ENCODE measurements at places on chromosomes 4 and X.

DNA sequence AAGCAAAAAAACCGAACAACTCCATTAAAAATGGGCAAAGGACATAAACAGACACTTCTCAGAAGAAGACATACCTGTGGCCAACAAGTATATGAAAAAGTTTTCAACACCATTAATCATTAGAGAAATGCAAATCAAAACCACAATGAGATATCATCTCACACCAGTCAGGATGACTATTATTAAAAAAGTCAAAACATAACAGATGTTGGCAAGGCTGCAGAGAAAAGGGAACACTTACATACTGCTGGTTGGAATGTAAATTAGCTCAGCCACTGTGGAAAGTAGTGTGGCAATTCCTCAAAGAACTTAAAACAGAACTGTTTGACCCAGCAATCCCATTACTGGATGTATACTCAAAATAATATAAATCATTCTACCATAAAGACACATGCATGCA, 436.3 kb downstream of the KLHL13 start:
- no peak for DNase-seq

GRCh38 chrX:10631416-10632145, 11.2 kb upstream of the MID1 start:
- DNase-seq, result no peak

DNA sequence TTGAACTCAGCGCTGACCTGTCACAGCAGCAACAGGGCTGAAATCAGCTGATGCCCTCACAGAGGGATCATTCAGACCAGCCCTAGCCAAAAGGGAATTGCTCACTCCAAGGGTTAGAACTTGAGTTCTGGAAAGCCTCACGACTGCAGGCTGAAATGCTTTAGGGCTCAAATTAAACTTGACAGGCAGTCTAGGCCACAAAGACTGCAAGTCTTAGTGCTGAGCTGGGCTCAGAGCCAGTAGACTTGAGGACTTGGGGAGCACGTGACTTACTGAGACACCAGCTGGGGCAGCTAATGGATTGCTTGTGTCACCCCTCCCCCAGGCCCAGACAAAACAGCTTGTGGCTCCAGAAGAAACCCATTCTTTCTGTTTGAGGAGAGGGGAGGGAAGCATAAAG, 119.0 kb upstream of the SLC6A14 start:
- peak; percentile 1 for DNase-seq

GRCh38 chrX:93538575-93538974, 134.8 kb downstream of the NAP1L3 start:
- no peak for DNase-seq

GRCh38 chr4:153113061-153113837, 91.0 kb upstream of the TRIM2 start:
- DNase-seq, result no peak

DNA sequence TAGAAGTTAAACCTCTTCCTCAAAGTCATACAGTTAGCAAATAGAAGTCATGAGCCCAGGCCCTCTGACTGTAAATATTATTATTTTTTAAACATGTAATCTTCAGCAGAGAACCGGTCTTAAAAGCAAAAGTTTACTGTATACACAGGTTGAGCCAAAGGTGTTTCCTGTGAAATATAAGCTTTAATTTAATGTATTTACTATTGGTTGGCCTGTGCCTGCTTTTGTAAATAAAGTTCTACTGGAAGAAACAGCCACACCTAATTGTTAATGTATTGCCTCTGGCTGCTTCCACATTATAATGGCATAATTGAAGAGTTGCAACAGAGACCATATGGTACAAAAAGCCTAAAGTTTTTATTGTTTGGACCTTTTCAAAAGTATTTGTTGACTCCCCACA, 61.0 kb upstream of the PRDM8 start:
- DNase-seq, result no peak

- no peak for DNase-seq
Measured at GRCh38 chrX:12868747-12869146, 1.9 kb downstream of the TLR7 start.

GRCh38 chr4:3241898-3242524, 6.9 kb upstream of the MSANTD1 start:
- DNase-seq, result no peak

DNA sequence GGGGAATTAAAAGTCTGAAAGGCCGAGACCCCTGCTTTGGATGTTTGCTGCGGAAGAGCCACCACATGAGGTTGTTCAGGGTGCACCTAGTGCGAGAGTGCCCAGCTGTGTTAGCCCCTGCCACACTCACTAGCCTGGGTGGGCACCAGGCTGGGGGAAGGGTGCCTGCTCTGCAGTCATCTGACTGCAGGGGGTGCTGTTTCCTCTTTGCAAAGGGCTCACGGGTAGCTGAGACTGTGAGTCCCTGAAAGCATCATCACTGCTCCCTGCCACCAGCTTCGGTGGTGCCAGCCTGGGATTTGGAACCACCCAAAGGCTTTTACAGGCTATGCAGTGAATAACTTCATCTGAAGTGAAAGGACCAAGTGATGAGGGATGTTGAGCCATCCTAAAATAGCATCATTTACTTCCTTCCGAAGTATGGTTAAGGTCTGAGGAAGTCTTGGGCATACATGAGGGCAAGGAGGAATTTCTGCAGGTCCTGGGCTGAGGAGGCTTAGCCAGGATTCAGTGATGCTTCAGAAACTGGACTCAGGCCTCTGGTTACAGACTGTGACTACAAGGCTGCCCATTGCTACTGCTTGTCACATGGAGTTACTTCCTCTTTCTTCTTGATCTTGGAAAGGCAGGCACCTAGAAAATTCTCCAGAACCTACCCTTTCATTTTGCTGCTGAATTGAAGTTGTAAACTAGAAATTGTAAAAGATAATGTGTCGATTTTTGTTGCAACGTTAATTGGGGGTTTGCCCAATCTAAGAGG, 293.2 kb upstream of the PRPS2 start:
- DNase-seq, result no peak

GRCh38 chr4:79381161-79381560, 26.9 kb downstream of the GK2 start:
- no peak for DNase-seq

- no peak for DNase-seq
Measured at GRCh38 chrX:101362757-101363156, 14.2 kb upstream of the TIMM8A start.

DNA sequence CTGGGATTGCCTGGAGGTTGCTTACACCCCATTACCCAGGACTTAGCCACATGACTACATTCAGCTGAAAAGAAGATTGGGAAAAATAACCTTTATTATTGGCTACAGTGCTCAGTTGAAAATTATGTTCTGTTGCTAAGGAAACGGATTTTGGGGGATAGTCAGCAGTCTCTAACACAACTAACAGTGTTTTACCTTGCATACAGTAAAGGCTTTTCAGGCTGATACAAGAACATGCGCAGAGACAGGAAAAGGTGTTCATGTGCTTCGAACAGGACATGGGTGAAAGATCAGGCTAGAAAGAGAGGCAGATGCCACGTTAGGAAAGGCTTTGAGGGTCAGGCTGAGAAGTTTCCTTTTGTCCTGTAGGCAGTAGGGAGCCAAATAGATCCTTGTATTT, 14.8 kb upstream of the RHOH start:
- no peak for DNase-seq

DNA sequence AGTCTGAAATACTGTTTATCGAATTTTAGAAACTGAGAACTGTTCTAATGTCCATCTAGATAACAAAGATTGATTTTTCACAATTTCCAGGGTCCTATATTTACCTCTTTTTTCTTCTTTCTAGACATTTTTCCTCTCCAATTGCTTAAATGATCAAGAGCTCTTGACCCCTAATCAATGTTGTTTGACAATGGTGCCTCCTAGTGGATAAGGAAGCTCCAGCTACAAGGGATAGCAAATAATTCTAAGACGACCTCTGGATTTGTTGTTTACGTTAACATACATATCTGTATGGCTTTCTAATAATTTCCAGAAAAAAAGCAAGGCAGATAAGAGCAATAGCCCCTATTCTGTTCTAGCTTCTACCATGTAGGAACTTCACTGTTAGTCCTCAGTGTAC, 35.8 kb downstream of the GPR82 start:
- no peak for DNase-seq

DNA sequence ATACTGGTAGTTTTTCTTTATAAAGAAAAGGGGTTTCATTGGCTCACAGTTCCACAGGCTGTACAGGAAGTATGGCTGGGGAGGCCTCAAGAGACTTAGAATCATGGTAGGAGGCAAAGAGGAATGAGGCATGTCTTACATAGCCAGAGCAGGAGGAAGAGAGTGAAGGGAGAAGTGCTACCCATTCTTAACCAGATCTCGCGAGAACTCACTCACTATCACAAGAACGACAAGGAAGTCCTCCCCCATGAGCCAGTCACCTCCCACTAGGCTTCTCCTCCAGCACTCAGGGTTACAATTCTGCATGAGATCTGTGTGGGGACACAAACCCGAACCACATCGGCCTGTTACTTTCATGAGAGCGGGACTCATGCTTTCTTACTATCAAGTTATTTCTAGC, 240.5 kb downstream of the TENM3 start:
- no peak for DNase-seq

DNA sequence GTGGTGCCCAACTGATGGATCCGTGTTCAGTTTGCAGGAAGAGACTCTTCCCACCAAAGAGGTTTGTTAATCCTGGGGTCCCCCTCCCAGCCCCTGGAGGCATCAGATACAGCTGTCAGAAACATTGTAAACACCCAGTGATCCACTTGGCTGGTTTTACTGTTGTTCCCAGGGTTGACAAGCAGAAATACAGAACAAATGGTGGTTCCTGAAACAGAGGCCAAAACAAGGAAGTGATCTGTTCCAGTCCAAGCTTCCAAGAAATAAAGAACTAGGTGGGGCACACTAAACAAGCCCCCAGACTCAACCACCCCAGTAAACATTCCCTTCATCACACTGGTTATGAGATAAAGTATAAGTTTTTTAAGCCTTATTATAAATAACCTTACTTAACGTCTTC, 1.4 kb downstream of the TMLHE start:
- DNase-seq, result no peak

- no peak for DNase-seq
Measured at GRCh38 chr4:153034681-153035080, 98.6 kb downstream of the FHDC1 start.

DNA sequence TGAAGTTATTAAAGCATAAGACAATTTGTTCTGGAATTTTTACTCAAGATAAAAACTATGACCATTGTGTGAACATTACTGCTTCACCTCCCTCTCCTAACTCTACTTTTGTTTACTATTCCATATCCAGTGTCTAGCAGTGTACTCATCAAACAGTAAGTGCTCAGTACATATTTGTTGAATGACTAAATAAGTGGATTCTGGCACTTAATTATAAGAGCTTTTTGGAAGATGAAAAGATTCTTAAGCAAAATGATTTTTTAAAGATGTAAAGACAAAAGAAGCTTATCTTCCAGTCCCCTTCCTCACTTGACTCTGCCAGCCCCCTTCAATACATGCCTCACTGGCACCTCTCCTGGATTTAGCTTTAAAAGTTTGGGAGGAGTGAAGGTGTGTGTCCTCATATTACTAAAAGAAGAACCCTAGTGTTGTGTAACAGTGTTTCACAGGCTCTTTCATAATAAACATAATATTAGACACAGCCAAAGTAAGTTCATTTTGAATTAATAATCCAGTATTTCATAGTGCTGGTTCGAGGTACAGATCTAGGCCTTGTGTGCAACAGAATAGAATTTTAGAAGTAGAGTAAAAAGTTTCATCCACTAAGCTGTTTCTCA, 53.0 kb downstream of the GAB1 start:
- no peak for DNase-seq

DNA sequence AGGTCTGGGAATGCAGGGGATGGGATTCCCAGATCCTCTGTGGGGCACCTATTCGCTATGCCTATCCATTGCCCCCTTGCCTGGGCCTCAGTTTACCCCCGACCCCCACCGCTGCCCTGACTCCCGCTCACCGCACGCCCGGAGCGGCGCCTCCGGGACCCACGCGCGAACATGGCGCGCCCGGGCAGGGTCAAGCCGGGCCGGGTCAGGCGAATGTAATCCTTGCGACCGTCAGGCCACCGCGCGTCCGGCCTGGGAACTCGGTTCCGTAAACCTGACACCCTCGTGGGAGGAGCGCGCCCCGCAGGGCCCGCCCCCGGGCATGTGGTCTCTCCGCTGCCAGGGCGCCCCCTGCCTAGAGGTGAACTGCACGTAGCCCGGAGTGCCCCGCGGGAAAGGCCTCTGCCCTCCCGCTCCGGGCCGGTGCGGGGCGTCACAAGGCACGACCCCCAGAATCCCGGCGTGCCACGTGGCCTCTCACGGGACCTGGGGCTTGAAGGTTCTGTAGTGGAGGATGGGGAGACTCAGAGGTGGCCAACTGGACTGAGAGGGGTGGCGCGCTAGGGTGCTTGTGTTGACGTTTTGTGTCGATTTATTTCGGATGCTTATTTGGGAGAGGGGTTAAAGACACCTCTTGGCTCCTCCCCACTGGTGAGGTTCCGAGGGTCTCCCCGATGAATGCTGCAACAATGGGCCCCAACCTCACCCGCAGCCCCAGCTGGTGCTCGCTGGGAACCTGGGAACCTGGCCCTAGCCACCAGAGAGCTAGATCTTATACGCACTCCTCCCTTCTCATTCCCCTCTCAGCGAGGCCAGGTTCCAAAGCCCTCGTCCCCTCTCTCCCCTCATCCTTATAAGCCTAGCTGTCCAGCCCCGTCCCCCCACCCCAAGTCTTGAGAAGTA, at the start of gene PRICKLE3:
Gene PRICKLE3, minus strand, starts transcription at position 249 of the 903 bp plus-strand sequence. Its CDS starts 76 bp downstream, at position 173.
- DNase-seq, result no peak

GRCh38 chrX:96480081-96480480, 204.6 kb upstream of the DIAPH2 start:
- DNase-seq, result no peak

- DNase-seq, result no peak
Measured at GRCh38 chr4:179595671-179596410, 2153.6 kb upstream of the AGA start.

- DNase-seq, result no peak
Measured at GRCh38 chr4:153789741-153790499, 1.0 kb upstream of the SFRP2 start.

DNA sequence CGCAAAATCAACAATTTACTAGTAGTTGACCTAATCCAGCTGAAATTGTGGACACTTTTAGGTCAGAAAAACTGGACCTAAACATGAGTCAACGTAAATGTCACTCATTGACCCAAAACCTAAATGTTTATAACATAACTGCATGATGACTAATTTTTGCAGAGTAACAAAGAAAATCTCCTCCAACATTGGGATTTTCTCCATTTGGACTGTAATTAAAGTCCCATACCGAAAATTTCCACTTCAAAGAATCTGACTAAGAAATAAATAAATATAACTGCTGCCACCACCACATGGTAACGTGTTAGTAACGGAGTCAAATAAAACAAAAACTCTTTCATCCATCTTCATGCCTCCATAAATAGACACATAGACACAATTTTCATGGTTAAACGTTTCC, 1.9 kb downstream of the ADGRA3 start:
- DNase-seq, result no peak

- no peak for DNase-seq
Measured at GRCh38 chr4:101348367-101348827, 1.1 kb upstream of the PPP3CA start.

DNA sequence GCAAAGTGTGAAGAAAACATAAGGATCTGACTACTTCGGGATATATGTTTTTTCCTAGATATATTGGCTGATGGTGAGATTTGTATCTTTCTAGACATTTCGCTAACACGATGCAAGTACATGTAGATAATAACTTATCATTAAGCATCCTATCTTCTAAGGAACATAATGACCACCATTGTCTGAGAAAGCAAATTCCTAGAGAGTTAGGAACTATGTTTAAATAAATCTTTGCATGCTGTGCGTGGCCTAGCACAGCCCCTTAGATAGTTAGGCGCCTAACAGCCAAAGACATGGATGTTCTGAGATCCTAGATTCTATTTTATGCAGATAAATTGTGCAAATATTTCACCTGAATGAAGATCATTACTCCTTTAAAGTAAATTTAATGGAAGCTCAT, 3.0 kb downstream of the COL4A6 start:
- DNase-seq, result no peak
